Suprapubic skin (tissue), 4 donors: ENCODE measurements at places on chromosomes 4 and X. TPM values are rescaled to one million over a fixed set of nuclear protein-coding genes. Genes with fewer than 3 reads are reported as not detected.
A peak's percentile ranks its signal among the peaks of the same experiment; 100 is the strongest.

AKAP4 gene
- total RNA-seq: not detected

CYBB gene
- total RNA-seq: 2.7 TPM

IGSF1 gene
- total RNA-seq: 0.08 TPM

GABRB1 gene
- total RNA-seq: not detected

MAGEA1 gene
- not detected for total RNA-seq

PCDH11X gene
- total RNA-seq: 2.4 TPM

C4orf36 gene
- total RNA-seq: not detected

ASMT gene
- not detected for total RNA-seq

FANCB gene
- total RNA-seq: 0.86 TPM

FBXW7 gene
- total RNA-seq: 106 TPM

DNA sequence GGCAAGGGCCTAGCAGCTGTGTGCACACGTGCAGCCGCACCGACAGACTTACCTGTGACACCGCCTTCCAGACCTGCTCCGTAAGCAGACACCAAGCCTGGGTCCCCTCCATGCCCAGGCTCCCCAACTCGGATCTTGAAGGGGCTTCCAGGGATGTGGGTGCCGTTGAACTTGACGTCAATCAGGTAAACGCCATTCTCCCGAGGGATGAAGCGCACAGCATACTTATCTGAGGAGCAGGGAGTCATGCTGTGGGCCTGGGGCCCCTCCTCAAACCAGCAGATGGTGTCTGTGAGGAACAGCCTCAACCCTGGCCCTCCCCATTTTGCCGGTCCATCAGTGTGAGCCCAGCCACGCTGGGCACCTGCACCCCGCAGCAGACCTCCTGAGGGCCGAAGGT is 24.5 kb downstream of the FLNA start:
- DNase-seq: no peak

DNA sequence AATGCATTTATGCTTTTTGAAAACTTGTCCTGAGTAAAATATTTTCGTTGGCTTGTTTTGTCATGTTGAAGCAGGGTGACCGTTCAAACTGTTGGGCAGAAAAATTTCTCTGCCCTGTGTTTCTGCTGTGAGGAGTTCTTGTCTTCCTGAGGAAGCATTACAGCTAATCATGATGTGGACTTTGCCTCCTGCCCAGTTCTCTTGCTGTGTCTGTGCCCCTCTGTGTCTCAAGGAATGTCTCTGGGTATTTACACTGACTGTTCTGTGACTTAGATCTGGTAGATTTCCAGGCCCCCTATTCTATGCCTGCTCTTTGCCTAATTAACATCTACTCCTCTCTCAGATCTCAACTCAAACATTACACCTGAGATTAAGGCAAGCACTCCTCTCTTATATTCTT is 30.4 kb upstream of the RPL34 start:
- DNase-seq: no peak

DNA sequence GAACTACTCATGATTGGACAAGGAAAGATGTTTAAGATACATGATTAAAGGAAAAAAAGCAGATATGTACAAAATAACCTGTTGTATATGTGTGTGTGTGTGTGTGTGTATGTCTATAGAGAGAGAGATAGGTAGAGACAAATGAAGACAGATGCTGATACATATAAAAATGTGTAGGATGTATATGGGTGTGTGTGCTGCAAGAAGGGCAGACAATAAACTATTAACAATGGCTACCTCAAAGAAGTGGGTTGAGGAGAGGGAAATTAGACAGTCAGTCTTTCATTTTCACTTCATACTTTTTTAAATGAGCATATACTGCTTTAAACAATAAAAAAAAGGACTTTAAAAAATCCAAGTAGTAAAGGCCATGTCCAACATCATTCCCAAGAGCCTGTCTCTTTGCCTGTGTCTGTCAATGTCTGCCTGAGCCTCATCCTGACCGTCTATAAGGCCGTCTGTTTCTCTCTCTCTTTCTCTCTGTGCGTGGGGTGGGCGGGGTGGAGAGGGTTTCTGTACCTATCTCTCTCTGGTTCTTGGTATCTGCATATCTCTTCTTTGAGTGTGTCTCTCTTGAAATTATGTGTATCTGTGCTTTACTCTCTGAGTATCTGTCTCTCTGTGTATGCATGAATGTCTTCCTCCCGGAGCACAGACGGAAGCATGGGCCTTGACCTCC is 62.8 kb downstream of the LRBA start:
- DNase-seq: no peak

DNA sequence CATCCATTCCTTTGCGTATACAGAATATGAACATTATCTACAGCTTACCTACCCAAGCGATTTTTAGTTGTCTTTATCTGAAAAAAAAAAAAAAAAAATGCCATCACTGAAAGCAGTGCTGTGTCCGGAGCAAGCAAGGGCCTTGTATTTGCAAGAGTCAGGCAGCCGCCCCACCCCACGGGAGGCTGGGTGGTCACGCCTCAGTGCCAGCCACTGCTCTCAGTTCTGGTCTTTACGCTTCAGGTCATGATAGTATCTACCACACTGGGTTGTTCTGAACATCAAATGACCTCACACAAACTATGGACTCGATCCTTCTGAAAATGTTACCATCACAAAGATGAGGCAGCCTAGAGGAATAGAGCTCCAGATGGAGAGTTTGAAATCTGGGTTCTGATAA is 62.7 kb upstream of the HELT start:
- no peak for DNase-seq

GRCh38 chrX:154013614-154014360 is 5.9 kb downstream of the IRAK1 start:
- no peak for DNase-seq

DNA sequence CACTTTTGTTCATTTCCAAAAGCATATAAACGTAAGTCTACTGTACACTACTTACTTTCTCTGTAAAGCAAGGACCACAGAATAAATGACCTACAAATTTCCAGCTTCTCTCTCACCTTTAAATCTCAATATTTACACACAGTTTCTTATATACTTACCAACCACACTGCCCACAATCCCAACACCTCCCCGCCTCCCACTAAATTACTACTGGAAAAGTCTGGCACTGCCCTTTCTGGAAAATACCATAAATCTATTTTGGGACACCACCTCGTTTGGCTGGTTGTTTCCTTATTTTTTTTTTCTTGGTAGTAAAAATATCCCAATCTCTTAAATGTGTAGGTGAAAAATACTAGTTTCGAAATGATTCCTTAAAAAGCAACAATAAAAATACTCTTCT is 19.6 kb downstream of the FAT1 start:
- DNase-seq: no peak

- DNase-seq: peak; percentile 76
Observed at GRCh38 chrX:19673375-19674040, 158.2 kb upstream of the MAP3K15 start.

DNA sequence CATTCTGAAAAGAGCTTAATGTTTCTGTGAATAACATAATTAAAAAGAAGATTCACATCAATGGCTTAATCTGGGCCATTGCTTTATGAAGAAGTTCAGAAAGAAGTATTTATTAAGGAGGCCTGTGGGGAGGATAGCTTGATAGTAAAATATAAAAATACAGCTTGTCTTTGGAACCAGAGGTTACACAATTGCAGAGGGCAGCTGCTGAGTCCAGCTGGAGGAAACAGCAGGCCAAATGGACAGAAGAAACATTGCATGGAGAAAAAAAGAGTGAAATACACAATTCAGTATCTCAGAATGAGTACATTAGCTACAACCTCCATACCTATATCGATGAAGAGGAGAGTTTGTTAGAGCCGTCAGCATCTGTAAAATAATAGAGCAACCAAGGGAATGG is 148.0 kb upstream of the NPY2R start:
- no peak for DNase-seq

DNA sequence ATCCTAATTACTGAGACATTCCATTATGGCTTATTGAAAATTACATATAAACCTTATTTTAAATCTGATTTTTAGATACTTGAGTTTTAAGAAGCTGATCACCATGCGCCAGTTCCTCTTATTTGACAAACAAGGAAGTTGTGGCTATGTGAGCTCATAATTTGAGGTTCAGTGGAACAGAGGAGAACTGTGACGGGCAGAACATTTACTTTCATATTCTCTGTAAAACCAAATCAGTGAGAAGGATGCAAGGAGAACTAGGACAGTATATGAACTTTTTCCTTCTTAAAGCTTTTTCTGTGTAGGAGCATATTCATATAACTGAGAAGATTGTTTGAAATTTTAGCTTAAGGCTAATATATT is 25.3 kb downstream of the STIM2 start:
- DNase-seq: no peak

DNA sequence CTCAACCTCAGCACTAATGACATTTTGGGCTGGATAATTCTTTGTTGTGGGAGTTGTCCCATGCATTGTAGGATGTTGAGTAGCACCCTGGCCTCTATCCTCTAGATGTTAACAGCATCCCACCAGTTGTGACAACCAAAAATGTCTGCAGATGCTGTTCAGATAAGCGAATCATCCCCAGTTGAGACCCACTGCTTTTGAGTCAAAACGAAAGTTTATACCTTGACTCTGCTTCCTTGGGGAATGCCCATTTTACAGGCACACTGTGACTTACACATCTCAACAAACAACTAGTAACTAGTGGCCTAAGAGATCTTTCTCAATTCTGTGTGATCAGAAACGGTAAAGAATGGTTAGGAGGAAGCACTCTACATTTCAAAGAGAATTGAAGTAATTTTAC is 37.0 kb downstream of the SEPSECS start:
- no peak for DNase-seq
